Psoas muscle (tissue), 8 donors: ENCODE measurements at places on chromosomes 13 and 19.
A peak's percentile ranks its signal among the peaks of the same experiment; 100 is the strongest.

DNA sequence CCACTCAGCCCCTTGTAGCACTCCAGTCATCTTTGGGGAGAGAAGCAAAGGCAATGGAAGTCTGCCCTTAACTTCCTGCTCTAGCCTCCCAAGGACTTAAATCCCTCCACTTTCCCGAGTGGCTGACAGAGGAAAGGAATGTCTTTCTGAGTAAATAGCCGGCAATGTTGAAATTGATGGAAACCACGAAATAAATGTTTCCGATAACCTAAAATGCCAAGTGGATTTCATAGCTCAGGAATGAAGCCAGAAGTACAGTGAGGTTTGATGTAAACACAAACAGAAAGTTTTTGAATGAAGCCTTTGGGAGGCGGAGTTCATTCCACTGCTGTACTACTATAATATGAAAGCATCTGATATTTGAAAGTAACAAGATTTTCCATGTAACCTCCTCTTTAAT, 14.0 kb upstream of the TBC1D4 start:
- DNase-seq, result no peak

DNA sequence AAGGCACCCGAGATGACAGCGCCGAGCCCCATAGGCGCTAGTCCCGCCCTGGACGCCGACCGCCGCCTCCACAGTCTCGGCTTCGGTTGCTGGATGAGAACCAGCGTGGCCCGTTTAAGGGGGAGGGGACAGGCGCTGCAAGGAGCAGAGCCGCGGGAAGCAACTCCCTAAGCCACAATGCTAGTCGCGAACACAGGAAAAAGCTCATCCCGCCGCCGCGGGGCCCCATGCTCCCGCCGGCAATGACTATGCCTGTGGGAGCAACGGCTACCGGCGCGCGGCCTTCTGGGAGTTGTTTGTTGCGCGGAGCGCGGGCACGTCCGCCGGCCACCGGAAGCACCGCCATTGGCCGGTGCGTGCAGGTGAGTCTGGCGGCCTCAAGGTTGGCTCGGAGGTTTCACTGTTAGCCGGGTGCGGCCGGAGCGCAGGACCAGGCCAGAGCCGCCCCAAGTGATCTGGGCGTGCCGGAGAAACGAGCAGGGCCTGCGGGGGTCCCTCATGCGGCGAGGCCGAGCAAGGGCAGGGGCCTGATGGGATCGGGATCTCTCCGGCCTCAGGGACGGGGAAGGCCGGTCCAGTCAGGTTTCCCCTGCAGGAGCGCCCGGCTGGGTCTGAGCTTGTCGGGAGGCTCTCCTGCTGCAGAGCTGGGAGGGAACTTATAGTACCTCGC, at the start of gene ZNF544:
TSS of gene ZNF544 (plus strand) at position 330 of the 670 bp plus-strand sequence. CDS start 15,110 bp downstream, outside the sequence.
- DNase-seq, result peak; percentile 74

DNA sequence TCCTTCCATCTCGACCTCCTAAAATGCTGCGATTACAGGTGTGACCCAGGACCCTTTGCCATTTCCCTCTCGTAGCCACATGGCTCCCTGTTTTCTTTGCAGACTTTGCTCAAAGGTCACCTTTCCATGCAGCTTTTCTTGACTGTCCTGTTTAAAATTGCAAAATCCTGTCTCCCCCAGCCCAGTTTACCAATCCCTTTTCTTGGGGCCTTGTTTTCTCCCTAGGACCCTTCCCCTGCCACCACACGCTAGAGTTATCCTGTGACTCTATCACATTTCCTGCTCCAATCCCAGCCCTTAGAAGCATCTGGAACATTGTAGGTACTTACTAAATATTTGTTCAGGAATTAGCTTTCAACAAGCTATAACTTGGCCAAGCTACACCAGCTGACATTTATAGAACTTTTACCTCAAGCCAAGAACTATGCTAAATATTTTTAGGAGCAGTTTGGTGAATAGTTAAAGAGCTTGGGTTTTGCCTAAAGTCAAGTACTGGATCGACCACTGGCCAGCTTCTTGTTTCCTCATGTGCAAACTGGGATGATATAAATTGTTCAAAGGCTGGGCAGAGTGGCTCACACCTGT, 9.1 kb upstream of the SERTAD3 start:
- no peak for DNase-seq

DNA sequence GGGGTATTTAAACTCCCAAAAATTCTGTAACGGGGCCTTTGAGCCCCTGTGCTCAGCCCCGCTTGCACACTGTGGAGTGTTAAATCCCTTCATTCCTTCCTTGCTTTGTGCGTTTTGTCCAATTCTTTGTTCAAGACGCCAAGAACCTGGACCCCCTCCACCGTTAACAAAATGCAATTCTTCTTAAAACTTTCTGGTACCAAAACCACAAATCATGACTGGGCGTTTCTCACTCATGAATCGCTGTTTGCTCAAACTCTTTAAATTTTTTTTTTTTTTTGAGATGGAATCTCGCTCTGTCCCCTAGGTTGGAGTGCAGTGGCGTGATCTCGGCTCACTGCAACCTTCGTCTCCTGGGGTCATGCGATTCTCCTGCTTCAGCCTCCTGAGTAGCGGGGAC, 881 bp downstream of the ZNF20 start:
- no peak for DNase-seq

DNA sequence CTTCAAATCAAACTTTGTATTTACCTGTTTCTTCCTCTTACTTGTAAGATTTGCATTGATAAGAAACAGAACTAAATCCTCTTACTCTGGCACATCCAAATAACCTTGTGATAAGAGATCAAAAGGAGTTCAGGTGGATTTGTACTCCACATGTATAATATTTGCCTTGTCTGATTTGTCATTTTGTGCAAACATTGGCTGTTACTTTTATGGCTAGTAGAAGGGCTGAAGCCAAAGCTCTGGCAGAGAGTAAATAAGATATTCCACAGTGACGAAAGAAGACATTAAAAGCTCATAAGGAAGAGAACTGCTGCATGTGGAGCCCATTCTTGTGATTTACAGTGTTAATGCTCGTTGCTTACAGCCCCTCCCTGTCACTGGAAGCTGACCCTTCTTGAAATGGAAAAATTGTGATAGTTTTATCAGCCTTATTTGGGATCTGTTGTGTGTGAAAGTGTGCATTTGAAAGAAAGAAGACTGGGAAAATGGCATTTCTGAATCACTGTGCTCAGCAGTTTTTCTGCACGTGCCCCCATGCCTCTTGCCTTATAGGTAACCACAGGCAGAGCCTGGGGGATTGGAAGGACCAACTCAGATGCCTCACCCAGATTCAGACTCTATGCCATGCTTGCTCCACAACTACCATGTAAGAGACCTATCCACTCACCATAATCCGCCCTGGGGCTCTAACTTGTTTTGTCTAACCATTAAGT, 68.2 kb downstream of the OXGR1 start:
- DNase-seq, result no peak

- no peak for DNase-seq
These were observed 260.4 kb upstream of the MIR17HG start for GRCh38 chr13:91086936-91087716.

DNA sequence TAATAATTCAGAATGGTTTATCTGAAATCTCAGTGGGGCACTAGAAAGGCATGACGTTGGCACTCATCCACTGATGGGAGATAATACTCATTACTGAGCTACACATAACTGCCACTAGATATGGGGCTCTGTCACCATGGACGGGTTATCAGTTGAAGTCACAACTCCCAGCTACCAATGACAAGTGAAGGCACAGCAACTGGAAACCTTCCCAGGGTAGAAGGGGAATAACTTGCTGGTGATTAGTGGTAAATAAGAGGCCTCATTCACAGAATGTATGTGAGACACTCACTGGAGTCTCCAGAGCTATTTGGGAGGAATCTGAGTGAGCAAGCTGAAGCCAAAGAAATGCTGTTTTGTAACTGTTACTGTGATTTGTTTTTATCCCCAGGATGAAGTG, 249.6 kb downstream of the ENOX1 start:
- DNase-seq, result no peak

GRCh38 chr13:101925731-101926130, 473.3 kb downstream of the ITGBL1 start:
- DNase-seq, result no peak

DNA sequence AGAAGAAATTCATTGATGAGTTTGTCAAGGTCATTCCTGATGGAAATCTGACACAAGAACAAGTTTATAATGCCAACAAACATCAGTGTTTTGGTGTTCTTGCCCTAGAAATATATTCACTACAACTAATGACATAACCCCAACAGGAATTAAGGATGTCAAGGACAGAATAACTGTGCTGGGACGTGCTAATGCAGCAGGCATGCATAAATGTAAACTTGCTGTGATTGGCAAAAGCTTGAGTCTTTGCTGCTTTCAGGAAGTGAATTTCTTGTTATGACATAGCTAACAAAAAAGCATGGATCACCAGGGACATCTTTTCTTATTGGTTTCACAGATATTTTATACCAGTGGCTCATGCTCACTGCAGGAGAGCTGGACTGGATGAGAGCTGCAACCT, 144.6 kb downstream of the KCTD12 start:
- DNase-seq, result no peak

DNA sequence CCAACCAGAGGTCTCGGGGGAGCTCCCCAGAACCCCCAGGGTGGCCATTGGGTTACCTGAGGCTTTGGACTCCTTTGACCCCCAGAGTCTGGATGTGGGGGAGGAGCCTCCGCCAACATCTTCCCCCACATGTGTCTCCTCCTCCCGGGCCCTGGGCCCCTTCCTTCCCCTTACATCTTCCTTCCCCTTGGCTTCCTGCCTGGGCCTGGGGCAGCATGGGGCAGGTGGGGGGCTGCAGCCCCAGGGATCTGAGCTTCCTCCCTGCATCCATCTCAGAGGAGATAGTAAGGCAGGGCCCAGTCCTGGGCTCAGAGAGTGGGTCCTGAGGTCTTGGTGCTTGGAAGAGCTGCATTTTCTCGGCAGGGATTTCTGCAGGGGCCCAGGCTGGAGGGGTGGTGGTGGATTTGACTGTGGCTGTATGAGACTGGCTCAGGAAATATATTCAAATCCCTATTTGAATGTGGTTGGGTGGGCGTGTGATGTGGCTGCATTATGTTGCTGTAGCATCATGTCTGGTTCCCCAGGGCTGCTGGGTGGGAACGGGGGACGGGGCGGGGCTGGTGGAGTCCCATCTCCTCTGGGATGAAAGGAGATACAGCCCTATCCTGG, 919 bp downstream of the VAV1 start:
- peak; percentile 60 for DNase-seq

DNA sequence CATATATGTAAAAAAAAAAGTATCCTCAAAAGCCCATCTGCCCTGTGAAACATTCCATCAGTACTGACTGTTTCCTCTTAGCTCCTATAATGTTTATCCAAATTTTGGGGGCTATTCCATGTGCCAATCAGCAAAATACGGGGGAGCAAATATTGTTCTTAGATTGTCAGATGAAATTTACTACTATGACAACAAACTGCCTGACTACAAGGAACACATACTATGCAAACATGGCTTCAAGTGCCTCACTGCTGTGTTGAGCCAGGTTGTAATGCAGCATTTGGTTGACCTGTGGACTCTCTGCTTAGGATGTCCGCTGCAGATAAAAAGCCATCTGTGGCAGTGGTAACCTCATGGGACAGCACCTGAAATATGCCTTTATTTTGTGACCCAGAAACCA, 98.2 kb upstream of the SCEL start:
- DNase-seq, result no peak

GRCh38 chr13:91101381-91101780, 246.1 kb upstream of the MIR17HG start:
- no peak for DNase-seq

GRCh38 chr19:16673231-16673630, 12.3 kb downstream of the TMEM38A start:
- DNase-seq, result no peak

DNA sequence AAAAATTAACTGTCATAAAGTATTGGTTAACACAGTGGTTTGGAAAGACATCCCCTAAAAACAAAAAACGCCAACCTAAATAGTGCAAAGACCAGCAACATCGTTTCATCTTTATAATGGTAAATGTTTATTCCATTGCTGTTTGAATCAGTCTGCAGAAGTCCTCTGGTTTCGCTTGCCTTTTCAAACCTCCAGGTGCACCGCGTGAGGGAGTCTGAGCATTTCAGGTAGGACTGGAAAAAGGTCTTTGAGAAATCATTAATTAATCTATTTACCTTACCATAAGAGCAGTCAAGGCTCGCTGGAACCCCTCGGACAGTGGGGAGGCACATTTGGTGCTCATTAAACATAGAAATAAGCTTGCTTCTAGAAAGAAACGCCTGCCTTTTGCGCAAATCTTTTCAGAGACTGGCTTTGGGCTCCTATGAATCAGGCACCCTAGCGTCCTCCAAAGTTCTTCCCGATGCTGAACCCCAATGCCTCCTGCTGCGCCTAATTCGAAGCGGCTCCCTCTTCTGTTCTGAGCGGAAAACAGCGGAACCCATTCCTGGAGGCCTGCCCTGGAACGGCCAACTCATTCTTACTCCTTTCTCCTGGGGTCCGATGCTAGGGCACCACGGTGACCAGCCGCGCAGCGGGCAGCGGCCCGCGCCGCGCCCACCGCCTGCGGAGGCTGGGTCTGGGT, 951 bp upstream of the MTUS2 start:
- no peak for DNase-seq

- DNase-seq, result no peak
These were observed 8.0 kb upstream of the YJU2 start for GRCh38 chr19:4238831-4239230.

- peak; percentile 67 for DNase-seq
These were observed 298.8 kb downstream of the SHISA2 start for GRCh38 chr13:25752957-25753551.

DNA sequence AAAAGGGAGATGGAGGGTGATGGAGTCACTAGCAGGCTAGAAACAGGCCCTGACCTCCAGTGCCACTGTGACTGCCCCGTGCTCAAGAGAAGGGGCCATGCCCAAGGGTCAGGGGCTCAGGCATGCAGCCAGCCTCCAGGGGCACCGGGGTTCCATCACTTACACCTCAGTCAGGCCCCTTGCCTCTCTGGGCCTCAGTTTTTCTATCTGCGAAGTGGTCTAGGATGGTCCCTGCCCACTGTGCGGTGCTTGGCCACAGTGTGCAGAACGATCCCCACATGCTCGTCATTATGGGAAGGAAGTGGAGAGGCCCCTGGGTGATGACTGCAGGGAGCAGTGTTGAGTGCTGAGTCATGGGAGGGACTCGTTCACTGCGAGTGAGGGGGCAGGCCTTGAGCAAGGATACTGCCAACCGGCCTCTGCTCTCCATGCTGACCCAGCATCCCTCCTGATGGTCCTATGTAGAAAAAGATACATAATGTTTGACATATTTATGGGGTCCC, 23.1 kb downstream of the TMED1 start:
- peak; percentile 73 for DNase-seq

DNA sequence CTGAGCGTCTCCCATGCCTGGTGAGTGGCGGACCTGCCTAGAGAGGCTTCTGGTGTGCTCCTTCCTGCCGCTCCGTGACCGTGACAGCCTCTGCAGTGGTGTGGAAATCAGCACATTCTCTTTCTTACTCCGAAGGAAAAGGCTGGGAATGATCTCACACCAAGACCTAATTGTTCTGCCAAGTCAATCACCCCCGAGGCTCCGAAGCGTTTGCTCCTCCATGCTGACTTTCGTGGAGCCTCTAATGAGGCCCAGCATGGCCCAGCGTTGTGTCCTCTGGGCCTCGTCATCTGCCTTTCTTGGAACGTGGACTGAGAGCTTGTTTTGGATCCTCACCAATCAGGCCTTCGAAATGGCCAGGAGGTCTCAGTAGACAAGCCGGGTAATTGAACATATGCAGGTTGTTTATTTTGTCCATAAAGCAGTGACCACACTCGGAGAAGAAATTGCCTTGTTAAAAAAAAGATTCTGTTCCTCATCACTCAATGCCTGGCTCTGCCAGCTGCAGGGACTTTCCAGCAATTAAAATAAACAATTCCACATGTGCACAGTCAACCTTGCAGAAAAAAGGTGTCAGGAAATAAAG, 107.1 kb downstream of the UBL3 start:
- peak; percentile 80 for DNase-seq
